HFFc6 (cell line): ENCODE measurements at places on chromosomes 16 and 17. TPM values are rescaled to one million over a fixed set of nuclear protein-coding genes. Genes with fewer than 3 reads are reported as not detected.

DNA sequence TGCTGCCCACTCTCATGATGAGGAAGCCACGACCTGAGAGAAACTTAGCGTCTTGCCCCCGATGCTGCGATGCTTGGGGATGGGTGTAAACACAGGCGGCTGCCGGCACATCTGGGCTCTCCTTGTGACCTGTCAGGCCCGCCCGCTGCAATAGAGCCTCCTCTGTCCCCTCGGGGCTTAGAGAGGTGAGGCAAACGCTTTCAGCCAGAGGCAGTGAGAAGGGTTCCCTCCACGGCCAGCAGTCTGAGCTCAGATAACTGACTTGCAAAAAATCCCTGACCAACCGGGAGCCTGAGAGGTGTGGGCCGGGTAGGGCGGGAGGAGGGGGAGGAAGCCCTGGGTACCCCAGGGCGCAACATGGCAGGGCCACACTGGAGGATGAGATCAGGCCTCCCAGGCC lies 260.6 kb downstream of the C16orf95 start:
- DNase-seq = no peak

PPM1E gene
- total RNA-seq = not detected in 3 replicates

DNA sequence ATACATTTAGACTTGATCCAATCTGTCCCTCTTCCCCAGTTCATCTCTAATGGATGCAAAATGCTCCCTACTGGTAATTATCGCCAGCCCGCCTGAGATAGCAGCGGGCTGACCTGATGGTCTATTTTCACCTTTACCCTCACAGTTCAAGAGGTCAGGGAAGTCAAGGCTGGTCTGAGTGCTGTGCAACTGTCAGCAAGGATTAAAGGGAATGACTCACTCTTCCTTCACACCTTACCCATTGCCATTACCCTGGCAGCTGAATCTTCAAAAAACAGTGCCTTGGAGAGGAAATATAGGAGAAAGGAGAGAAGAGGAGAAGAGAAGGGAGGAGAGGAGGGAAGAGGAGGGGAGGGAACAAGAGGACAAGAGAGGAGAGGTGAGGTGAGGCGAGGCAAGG lies 36.3 kb downstream of the GRB7 start:
- DNase-seq = no peak

C16orf90 gene
- total RNA-seq = not detected in 2 replicates

GRCh38 chr17:67571478-67571877 lies 146.3 kb upstream of the NOL11 start:
- DNase-seq = no peak

DNA sequence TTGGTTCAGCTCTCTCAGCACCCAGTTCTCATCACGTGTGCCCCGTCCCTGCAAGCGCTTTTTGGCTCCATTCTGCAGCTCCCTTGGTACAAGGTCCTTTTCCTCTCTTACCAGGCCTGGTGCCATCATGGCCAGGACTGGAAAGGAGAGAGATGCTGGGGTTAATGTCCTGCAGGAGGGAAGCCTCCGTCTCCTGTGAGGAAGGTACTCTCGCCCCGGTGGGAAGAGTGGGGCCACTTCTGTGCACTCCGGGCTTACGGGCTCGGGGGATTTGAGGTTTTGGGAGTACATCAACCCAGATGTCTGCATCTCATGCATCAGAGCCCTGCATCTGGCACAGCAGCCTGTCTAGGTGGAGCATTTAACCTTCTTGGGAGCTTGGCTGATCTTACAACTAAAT lies 10.1 kb downstream of the CTRB2 start:
- DNase-seq = no peak

- DNase-seq = no peak
Measured at GRCh38 chr17:28937044-28937729, 14.1 kb downstream of the PHF12 start.

- DNase-seq = no peak
Measured at GRCh38 chr16:5412731-5413130, 315.1 kb upstream of the EEF2KMT start.

GRCh38 chr17:72336026-72336803 lies 215.4 kb downstream of the SOX9 start:
- no peak for DNase-seq

GPS2 gene
- 34.7 to 41.7 TPM (median 35.4 TPM) in 3 replicates for total RNA-seq

DNASE1L2 gene
- 0.95 to 1.1 TPM (median 1.1 TPM) in 3 replicates for total RNA-seq

DNA sequence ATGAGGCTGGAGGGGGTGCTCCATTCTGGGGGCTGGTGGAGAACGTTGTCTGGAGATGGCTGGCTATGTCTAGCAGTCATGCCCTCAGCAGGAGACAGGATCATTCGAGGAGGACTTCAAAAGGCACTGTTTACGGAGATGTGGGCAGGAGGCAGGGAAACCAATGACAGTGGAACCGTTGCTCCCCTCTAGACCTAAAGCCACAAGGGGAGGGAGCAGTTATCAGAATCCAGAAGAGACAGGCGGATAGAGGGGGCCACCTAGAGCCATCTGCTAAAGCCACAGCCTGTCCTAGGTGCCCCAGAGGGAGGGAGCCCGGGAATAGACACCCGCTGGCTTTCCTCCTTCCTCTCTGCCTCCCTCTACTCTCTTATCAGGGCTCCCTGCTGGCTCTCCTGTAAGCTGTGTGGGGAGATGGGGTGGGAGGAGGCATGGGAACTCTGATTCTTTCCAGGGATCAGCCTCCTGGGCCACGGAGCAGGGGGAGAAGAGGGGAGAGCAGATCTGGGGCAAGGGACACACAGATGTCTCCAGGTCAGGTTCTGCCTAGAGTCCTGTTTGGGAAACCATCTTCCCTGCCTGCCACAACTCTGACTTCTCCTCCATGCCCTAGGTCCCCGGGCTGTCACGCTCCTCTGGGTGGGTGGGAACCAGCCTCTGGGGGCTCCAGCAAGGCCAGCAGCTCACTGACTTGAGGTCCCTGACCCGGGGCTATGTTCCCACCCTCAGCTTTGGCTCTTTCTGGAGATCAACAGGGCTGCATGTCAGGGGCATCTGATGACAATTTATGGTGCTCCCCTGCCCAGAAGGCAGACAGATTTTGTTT lies 42.3 kb downstream of the IRX3 start:
- DNase-seq = no peak

SEZ6L2 gene
- total RNA-seq = 1.5 to 4.5 TPM (median 1.6 TPM) in 3 replicates

- DNase-seq = no peak
Measured at GRCh38 chr16:2785101-2785991, 2.0 kb downstream of the PRSS33 start.

- no peak for DNase-seq
Measured at GRCh38 chr16:47473792-47474191, 12.7 kb downstream of the PHKB start.

- DNase-seq = no peak
Measured at GRCh38 chr17:59003860-59004259, 102.8 kb downstream of the TRIM37 start.

- DNase-seq = no peak
Measured at GRCh38 chr17:12431188-12431587, 234.5 kb upstream of the MYOCD start.

GRCh38 chr17:27532269-27533263 lies 76.3 kb downstream of the KSR1 start:
- DNase-seq = no peak

DNA sequence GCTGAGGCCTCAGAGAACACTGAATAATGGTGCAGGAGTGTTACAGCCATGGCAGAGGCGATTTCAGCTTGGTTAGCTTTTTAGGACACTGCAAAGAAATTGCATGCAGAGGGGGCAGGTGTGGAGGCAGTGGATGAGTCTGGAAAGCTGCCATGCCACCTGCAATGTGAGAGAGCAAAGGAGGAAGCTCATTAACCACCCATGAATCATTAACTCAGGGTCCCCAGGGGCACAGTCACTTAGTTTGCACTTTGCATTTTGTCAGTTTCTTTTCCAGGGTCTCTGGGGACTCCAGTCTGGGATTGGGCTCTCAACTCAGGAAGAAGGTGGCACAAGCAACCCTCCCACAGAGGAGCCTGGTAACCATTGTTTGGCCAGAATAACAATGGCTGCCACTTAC lies 132.9 kb downstream of the USP31 start:
- DNase-seq = no peak

GRCh38 chr17:7186241-7186640 lies 7.1 kb upstream of the ASGR1 start:
- DNase-seq = no peak

HCRT gene
- not detected in 3 replicates for total RNA-seq

DNA sequence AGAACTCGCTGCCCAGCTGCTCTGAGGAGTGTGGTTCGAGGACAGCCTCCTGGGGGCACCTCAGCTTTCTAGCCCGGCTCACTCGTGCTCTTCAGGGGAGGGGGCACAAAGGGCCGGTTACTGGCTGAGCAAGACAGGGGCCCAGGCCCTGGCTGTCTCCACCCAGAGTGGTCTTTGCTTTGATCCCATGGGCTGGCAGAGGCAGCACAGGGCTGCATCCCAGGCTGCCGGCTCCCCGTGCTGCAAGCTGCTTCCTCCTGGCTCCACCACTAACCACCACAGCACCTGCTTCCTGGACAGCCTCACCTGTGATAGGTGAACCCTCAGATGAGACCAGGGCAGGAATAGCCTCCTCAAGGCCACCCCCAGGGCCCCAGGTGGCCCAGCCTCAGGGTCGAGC lies 6.8 kb downstream of the SPPL2C start:
- DNase-seq = no peak

DNA sequence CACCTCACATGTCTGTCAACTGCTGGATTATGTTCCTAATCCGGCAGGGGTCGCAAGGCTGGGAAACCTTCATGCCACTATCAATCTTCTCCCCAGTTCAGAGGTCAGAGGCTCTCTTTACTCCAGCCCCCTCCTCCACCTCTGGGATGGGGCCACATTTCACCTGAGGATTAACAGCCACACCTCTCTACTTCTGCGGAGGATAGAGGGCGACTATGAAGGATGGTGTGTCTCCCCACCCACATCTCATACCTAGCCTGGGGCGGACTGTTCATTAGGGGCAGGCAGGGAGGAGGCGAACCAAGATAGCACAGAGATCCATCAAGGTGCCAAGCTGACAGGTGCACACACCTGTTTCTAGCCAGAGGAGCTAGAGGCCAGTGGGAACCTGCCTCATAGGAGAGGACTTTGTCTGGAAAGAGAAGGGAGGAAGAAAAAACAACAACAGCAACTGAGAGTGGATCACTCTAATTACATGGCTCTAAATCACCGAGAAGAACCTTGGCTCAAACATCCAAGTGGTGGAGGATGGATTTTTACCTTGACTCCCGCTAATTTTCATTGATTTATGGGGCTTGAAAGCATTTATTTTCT lies 41.9 kb upstream of the SKAP1 start:
- no peak for DNase-seq

DNA sequence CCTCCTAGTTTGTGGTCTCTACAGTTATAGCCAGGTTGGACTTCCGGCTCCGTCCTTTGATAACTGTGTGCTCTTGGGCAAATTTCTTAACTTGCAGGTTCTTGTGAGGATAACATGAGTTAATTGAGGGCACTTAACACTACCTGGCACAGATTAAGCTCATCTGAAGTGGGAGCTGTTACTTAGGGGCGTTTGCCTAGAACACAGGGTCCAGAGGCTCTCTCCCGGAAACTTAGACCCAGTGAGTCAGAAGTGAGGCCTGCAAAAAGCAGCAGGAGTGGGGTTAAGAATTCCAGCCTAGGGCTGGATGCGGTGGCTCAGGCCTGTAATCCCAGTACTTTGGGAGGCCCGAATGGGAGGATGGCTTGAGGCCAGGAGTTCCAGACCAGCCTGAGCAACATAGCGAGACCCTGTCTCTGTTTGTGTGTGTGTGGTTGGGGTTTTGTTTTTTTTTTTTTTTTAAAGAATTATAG lies 1.4 kb downstream of the MVP start:
- peak; percentile 80 for DNase-seq
